Left lung (tissue), 14 donors: ENCODE measurements at places on chromosomes 1 and 21. TPM values are rescaled to one million over a fixed set of nuclear protein-coding genes. Genes with fewer than 3 reads are reported as not detected.

SMCP gene
- not detected for total RNA-seq

MTARC1 gene
- 33.5 TPM for total RNA-seq

GORAB gene
- total RNA-seq = 11.1 TPM

SPATA45 gene
- not detected for total RNA-seq

CFAP107 gene
- 1.1 TPM for total RNA-seq

CYP4A22 gene
- total RNA-seq = not detected

GPR3 gene
- 0.29 TPM for total RNA-seq

GUCA2A gene
- not detected for total RNA-seq

PRAMEF2 gene
- not detected for total RNA-seq

CA6 gene
- not detected for total RNA-seq

B4GALT2 gene
- 39.1 TPM for total RNA-seq

SLC45A1 gene
- 1.4 TPM for total RNA-seq

MYBPHL gene
- not detected for total RNA-seq

GJA4 gene
- total RNA-seq = 26.1 TPM

C1orf53 gene
- total RNA-seq = 5.1 TPM

FCRL6 gene
- total RNA-seq = 0.73 TPM

CDCA8 gene
- 3.4 TPM for total RNA-seq

SPRR1B gene
- not detected for total RNA-seq

LCE6A gene
- total RNA-seq = not detected

KLF17 gene
- total RNA-seq = 0.26 TPM

CLCA1 gene
- not detected for total RNA-seq

RHCE gene
- total RNA-seq = 0.64 TPM
